Activated CD4-positive, CD25-positive, alpha-beta regulatory T cell treated with anti-CD3 and anti-CD28 coated beads, Interleukin-2, amount 50 U/mL, for 72 hours (primary cell): ENCODE measurements at places on chromosomes 4 and X.

DNA sequence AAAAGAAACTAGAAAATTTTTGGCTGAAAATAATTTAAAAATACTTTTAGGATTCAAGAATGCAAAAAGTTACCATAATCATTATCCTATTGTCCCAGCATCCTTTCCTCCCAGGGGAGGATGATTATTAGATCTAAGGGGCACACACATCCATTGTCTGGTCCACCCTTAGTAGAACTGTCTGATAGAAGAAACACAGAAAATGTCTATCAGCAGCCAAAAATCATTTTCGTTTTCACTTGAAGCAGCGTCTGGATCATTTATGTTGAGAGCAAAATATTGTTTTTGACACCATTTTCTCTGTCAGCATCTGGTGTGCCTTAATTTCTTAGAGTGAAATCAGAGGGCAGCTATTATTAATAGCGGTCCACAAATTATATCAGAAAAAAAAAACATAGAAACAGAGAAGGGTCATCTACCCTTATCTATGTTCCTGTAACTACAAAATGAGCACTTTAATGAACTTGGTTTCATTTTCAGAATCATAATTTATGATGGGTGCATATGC lies 446.3 kb downstream of the TRAM1L1 start:
- no peak for DNase-seq

- no peak for DNase-seq
These were observed 6.0 kb upstream of the WDR13 start for GRCh38 chrX:48591255-48591791.

DNA sequence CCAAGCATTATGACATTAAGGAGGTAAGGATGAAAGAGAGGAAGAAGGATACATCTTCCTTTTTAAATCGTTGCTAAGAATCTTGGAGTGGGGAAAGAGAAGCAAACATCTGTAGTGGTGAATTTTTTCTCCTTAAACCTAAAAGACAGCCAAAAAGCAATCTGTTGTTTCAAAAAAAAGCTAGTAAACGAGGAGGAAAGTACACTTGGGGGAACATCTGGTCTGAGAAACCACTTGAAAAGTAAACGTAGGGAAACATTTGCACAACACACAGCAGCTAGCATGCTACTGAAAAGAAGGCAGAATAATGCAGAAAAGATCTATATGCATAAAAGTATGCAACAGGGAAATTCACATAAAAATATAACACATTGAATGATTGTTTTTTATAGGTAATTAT lies 1485.6 kb downstream of the PCDH19 start:
- DNase-seq = no peak

DNA sequence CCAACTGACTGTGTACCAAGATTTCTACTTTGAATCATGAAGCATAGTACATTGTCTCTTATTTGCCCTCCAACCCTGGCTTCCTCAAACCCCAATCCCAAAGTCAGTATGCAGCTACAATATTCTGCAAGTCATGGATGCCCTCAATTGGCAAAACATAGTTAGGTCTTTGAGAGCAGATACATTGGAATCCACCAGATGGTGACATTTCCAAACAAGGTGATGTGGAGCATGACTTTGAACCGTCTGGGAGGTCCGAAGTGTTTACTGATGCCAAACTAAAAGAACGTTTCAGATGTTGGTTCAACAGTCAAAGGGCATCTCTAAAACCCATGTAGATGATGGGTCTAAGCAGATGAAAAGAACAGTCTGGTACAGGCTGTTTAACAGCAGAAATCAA lies 43.7 kb upstream of the FRMD7 start:
- no peak for DNase-seq

DNA sequence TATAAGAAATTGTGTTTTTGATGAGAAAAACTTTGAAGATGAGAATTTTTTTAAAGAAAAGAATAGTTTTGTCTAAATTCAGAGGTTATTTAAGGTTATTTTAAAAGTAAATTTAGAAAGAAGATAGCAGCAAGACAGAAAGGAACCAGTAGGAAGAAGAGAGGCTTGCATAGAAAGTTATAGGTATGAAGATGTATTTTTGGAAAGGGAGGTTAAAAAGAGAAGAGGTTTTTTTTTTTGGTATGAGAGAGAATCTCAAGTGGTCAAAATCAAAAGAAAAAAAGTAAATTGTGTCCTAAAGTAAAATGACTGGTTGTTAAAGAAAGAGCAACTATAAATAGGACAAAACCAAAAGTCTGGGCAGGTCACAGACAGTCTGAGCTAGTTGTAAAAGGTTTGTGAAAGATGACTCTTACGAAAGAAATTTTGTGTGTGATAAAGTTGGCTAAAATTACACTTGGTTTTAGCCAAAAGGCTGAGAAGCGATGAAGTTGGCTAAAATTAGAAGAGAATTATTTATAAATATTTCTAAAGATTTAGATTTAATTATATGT lies 16.4 kb upstream of the EIF4E start:
- DNase-seq = no peak

GRCh38 chr4:5448221-5448620 lies 260.1 kb downstream of the EVC2 start:
- no peak for DNase-seq

DNA sequence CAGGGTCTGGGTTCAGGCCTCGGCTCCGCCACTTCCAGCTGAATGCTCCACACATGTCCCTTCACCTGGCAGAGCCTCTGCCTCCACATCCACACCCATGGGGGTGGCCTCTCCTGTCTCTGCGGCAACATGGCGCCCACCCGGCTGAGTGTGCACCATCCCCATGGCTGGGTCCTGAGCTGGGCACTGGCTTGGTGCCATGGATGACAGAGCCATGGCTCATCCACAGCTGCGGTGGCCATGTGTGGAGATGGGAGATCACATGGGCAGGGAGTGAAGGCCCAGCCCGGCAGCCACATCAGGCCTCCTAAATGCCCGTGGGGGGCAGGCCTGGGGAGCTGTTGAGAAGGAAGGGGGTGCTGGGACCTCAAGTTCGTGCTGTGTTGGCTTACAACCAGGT lies 213.7 kb downstream of the AFAP1 start:
- DNase-seq = no peak

- DNase-seq = no peak
These were observed 112.1 kb downstream of the CDKL5 start for GRCh38 chrX:18537524-18537923.

DNA sequence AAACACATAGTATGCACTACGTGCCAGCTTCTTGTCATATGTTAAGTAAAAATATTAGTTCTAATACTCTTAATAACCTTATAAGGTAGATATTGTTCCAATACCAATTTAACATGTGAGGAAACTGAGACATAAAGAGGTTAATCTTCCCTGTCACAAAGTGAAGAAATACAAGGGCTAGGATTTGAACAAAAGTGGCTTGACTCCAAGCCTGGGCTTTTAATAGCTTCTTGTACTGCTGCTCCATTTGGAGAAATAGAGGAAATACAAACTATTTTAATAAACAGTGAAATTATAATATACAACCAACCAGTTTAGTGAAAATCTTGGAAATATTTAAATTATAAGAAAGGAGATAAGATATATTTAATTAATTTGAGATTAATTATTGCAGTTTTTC lies 33.2 kb downstream of the TLL1 start:
- no peak for DNase-seq

DNA sequence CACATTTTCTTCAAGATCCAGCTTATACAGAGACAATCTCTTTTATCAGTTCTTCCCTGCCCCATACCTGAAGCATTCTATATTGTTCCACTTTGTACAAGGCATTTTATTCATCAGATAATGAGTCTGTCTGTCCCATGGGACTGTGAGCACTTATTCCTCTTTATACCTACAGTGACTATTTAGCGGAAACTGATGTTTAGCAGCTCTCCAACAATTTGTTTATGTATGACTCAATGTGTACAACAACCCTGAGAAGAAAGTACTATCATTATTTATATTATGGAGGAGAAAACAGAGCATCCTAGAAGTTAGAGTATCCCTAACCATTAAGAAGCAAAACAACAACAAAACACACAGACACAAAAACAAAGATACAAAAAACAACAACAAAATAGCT lies 306.5 kb downstream of the PRDM5 start:
- DNase-seq = no peak

GRCh38 chr4:8058031-8058479 lies 100.6 kb downstream of the ABLIM2 start:
- no peak for DNase-seq

- DNase-seq = no peak
These were observed 16.7 kb downstream of the LGI2 start for GRCh38 chr4:25013756-25014661.

DNA sequence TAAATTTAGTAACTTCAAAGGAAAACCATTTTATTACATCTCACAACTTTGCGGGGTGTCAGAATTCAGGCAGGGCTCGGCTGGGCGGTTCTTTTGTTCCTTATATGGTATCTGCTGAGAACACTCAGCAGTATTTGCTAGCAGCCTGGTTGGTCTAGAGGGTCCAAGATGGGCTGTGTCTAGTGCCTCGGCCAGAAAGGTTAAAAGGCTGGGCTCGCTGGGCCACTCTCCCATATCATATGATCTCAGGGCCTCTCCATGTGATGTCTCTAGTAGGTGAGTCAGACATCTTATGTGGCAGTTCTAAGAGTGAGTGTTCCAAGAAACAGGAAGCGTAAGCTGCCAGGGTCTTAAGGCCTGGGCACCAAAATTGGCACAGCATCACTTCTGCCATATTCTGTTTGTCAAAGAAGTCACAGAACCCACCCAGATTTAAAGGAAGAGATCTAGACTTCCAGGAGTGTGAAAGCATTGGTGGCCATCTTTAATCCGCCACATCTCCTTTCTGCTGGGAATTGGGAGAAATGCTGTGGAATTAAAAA lies 100.9 kb upstream of the ATP6AP2 start:
- no peak for DNase-seq

DNA sequence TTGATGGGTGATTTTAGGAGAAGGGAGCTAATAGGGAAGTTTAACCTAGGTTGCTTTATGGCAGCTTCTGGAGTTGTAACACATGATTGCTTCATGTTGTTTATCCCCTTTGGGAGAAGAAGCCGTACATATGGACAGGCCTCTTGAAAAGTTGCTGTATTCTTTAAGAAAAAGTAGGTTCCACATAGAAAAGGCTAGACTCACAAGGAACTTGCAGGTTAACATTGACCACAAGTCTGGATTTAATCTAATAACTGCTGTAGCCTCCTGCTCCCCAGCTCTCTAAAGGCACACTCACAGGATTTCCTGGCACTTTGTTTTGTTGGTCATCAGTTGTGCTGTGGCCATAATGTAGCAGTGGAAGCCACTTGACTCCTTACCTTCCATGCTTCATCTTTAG lies 19.7 kb downstream of the FNIP2 start:
- no peak for DNase-seq

DNA sequence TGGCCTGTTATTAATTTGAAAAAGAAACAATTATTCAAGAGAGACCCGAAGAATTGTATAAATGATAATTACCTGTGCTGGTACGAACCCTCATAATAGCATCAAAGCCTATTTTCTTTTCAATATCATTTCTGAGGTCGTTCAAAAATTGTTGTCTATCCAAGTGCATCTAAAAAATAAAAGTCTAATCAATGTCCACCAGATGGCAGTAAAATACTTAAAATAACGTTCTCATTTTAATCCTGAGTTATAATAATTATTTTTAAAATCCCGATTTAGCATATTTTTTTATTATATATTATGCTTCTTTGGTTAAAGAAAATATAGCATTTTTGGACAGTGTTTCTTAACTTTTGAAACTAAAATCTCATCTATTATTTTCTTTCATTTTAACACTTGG lies 55.7 kb downstream of the METTL14 start:
- no peak for DNase-seq
